Cardiac ventricle fibroblast (primary cell): ENCODE measurements at places on chromosomes 4 and X. TPM values are rescaled to one million over a fixed set of nuclear protein-coding genes. Genes with fewer than 3 reads are reported as not detected.

BDH2 gene
- 59.5 and 66.9 TPM in 2 replicates for total RNA-seq

PRR32 gene
- total RNA-seq: not detected in 2 replicates

TEX13B gene
- total RNA-seq: not detected in 2 replicates

HSFX2 gene
- total RNA-seq: 0.10 and 0.37 TPM in 2 replicates

AWAT2 gene
- total RNA-seq: not detected in 2 replicates

ETNPPL gene
- not detected in 2 replicates for total RNA-seq

PAGE4 gene
- not detected in 2 replicates for total RNA-seq

CENPVL1 gene
- total RNA-seq: not detected in 2 replicates

CT45A2 gene
- total RNA-seq: not detected in 2 replicates
